ENCODE measurements at places on chromosomes 13 and 19.

GRCh38 chr13:91401920-91402319 is 3.5 kb downstream of the GPC5 start:
- no peak for DNase-seq

DNA sequence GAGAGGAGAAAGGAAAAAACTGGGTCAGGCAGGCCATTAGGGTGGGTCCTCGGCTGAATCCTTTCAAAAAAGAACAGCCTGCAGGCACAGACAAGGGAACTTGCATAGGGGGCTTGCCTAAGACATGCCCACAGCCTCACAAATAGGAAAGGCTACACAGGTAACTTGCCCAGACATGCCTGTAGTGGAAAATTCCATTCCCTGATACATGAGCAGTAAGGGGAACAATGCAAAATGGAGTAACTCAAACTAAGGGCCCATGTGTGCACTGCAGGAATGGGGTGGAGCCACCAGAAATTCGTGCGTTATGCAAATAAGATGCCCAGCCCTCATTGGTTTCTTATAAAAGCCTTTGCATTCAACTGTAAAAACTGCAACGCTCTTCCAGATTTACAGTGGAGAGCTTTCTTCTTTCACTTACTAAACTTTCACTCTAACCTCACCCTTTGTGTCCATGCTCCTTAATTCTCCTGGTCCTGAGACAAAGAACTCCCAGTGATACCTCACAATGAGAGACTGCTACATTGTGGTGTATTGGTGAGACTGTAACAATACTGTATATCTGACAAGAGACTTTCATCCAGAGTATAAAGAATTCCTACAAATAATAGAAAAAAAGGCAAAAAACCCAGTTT is 59.5 kb upstream of the SLITRK1 start:
- no peak for DNase-seq

- no peak for DNase-seq
These were observed 121.2 kb upstream of the MLNR start for GRCh38 chr13:49098771-49099512.

- no peak for DNase-seq
These were observed 15.0 kb downstream of the LRP3 start for GRCh38 chr19:33208904-33209849.

- no peak for DNase-seq
These were observed 7.7 kb upstream of the ONECUT3 start for GRCh38 chr19:1745589-1746031.

GRCh38 chr13:48431431-48431830 is 18.5 kb upstream of the LPAR6 start:
- no peak for DNase-seq

- DNase-seq = no peak
These were observed 10.2 kb downstream of the NFKBID start for GRCh38 chr19:35890113-35890650.

GRCh38 chr13:84137292-84137691 is 255.0 kb upstream of the SLITRK1 start:
- peak; percentile 35 for DNase-seq

DNA sequence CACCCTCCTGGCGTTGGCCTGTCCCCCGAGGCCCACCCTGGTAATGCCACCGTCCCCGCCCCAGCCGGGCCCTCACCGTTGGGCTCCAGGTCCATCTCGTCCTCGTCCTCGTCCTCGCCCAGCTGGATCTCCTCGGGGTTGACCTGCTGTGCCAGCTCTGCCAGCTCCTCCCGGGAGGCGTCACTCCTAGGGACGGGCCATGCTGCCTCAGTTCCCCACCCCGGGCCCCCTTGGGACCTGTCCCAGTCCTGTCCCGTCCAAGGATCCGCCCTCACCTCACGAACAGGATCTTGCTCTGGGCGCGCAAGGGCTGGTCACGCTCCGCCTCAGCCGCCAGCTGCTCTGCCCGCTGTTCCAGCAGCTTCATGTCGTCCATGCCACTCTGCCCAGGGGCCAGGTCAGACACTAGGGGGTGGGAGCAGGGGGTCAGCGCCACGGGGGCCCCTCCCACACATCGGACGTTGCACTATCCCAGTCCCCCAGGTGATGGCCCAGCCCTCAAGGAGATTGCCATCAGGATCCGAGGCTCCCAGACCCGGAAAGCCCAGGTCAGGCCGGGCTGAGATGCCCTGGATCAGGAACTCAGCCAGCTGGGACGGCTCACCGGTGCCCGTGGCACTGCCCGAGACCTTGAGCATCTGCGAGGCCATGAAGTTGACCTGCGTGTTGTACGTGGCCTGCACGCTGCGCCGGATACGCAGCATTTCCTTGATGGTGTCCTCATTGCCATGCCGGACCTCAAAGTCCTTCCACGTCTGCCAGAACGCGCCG is 9.5 kb downstream of the XAB2 start:
- DNase-seq = no peak

DNA sequence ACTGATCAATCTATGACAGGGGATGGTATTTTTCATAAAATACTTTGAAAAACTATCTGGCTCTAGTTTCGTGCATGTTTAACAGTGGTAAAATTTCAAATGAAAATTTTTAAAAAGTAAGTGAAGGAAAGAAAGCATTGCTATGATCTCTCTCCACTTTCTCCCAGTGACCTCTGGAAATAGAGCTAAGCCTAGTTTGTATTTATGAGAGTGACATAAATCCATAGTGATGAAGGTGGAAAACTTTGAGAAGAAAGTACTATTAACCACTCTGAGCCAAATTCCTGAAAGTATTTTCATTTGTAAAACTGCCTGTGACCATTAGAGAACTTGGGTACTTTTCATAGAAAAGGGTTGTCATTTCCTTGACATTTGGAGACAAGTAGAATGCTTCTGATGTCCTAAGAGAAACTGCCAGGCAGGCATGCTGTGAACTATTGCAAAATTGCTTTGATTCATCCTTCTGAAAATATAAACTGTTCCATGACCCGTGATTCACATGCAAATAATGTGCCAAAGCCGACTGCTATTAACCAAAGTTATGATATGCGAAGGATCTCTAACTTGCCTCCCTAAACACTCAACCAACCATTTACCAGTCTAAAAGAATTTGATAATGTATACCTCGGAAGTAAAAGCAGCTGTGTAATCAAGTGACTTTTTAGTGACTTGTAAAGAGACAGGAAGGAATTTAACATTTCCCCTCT is 133.2 kb downstream of the VWA8 start:
- DNase-seq = no peak

GRCh38 chr13:66137384-66137783 is 1092.8 kb downstream of the PCDH9 start:
- DNase-seq = no peak

- DNase-seq = no peak
These were observed 553.1 kb downstream of the DCT start for GRCh38 chr13:93926425-93926824.

GRCh38 chr13:20127562-20128458 is 33.0 kb downstream of the GJA3 start:
- DNase-seq = peak; percentile 61

DNA sequence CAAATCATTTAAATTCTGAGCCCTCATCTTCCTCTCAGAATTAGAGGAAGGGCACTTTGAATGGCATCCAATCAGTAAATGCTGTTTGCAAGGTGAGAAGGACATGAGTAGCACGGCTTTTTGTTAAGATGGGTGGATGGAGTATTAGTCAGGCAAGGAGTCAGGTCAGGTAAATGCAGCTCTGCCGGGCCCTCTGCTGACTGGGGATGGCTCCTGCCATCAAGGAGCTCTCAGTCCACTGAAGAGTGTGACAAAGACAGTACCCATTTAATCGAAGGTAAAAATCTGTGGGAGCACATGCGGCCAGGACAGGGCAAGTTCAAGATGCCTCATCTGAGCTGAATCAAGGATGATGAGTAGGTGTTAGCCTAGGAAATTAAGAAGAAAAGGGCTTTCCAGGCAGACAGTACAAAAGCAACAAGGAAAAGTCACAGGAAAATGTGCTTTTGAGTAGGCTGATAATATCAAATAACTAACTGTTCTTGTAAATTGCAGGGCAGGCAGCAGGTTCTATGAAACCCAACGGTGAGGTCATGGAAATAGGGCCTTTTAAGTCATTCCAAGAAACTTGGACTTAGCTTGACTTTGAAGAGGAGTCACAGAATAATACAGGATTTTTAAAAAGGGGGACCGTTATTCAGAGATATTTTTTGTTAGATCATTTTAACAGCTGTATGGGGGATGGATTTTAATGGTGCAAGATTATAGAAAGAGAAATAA is 670.5 kb upstream of the ARGLU1 start:
- DNase-seq = no peak

- DNase-seq = no peak
These were observed 49.2 kb downstream of the GADD45B start for GRCh38 chr19:2524840-2525723.

DNA sequence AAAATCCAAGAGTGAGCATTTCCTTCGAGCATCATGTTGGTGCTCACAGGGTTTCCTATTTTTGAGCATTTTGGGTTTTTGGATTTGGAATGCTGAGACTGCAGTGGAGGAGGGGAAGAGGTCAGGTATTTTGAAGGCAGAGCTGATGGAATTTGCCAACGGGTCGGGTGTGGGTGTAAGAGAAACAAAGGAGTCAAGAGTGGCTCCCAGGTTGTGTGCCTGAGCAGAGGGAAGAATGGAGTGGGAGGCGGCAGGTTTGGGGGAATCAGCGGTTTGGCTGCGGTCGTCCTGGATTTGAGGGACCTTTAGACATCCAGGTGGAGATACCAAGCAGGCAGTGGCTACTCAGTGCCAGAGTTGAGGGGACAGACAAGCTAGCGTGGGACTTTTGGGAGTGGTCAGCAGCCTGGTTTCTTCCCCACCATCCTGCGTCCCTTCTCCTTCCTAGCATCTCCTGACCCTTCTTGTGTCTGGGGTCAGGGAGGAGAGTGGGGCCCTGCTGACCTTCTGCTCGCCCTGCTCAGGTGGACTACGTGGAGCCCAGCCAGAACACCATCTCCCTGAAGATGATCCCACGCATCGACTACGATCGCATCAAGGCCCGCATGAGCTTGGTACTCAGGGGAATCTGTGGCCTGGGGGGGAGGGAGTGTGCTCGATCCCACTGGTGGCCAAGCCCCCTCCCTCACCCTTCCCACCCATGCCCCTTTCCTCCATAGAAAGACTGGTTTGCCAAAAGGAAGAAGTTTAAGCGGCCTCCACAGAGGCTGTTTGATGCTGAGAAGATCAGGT is 14.5 kb upstream of the TIMM50 start:
- DNase-seq = no peak

DNA sequence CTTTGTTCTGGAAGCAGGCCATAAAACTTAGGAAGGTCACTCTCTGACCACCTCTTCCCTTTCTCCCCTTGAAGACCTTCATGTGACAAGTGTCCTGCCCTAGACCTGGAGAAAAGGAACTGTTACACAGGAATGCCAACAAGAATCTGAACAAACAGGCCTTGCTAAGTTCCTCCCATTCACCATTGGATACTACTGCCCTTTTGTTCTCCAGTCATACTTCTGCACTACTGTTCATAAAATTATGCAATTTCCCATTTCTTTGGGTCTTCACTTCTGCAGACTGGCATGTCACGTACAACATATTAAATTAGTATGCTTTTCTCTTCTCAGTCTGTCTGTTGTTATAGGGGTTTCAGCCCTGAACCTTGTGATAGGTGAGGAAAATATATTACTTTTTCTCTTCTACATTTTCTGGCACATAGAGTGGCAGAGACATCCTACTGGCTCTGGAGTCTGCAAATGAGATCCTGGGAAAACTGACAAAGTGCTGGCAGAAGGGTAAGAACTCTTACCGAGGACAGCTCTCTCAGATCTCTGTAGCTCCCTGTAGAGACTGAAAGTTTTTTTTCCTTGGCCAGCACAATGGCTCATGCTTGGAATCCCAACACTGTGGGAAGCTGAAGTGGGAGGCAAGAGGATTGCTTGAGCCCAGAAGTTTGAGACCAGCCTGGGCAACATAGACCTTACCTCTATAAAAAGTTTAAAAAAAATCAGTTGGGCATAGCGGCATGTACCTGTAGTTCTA is 87.6 kb upstream of the SPRY2 start:
- DNase-seq = no peak

DNA sequence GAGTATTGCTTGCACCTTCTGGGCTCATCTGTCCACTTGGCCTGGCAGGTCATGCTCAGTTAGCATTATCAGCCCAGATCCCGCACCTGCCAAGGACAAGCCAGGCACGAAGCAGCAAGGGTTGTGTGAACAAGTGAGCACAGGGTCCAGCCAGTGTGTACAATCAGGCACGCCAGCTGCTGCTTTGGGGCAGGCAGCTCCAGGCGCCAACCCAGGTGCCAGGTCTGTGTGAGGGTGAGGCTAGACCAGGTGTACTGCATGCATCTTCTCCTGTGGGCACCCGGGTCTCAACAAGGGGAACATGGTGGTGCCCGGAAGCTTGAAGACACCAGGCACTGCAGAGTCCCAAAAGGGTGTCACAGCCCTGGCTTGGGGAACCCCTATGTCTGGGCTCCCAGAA is 1446.8 kb downstream of the PCDH9 start:
- no peak for DNase-seq

GRCh38 chr19:2252055-2252796 is 3.1 kb downstream of the AMH start:
- DNase-seq = peak; percentile 37

DNA sequence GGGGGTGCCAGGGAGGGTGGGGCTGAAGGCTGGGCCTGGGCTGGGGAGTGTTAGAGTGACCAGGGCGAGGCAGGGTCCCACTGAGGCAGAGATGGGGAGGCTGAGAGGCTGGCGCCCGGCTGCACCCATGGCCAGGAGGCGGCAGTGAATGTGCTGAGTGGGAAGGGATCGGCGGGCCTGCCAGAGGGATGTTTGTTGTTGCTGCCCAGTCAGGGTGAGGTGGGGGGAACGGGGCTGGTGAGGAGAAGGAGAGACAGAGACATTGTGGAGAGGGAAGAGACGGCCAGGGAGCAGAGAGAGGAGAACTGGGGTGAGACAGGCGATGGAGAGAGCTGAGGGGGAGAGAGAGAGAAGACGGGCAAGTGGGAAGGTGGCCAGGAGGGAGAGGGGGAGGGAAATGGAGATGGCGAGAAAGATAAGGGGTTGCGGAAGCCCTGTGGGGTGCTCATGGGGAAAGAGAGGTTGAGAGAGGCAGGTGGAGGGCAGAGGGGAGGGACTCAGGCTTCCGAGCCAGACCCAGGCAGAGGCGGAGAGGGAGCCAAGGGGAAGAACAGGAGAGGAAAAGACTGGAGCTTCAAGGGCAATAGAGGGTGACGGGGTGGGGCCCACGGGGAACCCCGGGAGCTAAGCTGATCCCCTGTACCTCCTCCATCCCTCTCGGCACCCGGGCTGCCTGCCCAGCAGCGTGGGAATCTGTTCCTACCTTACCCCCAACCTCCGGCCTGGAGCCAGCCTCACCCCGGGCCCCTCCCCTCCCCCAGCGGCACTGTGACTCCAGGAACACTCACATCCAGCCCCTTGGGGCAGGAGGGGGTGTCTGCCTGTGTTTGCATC is 690 bp upstream of the B3GNT8 start:
- DNase-seq = peak; percentile 40

Data from stimulated activated naive CD8-positive, alpha-beta T cell treated with anti-CD3 and anti-CD28 coated beads, Interleukin-15, Interleukin-2, amounts not matched to agents 100 U/mL and 50 U/mL, for 24 hours (primary cell).